HEK293T (cell line): ENCODE measurements at places on chromosomes 6 and 20.
A peak's percentile ranks its signal among the peaks of the same experiment; 100 is the strongest.

GRCh38 chr6:40900791-40901190 lies 138.2 kb downstream of the UNC5CL start:
- DNase-seq: no peak

DNA sequence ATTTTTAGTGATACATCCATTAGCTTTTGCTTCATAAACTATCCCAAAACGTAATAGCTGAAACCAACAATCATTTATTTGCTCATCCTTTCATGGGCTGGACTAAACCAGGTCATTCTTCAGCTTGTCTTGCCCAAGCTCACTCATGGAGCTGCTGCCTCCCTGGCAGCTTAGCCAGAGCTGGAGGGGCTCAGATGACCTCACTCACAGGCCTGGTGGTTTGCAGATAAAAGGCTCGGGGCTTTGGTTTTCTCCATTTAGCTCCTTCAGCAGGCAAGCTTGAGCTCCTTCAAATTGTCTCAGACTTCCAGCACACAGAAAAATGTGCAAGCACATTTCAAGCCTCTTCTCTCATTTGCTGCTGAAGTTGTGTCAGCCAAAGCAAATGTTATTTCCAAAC lies 139.1 kb downstream of the BTBD3 start:
- DNase-seq: no peak

DNA sequence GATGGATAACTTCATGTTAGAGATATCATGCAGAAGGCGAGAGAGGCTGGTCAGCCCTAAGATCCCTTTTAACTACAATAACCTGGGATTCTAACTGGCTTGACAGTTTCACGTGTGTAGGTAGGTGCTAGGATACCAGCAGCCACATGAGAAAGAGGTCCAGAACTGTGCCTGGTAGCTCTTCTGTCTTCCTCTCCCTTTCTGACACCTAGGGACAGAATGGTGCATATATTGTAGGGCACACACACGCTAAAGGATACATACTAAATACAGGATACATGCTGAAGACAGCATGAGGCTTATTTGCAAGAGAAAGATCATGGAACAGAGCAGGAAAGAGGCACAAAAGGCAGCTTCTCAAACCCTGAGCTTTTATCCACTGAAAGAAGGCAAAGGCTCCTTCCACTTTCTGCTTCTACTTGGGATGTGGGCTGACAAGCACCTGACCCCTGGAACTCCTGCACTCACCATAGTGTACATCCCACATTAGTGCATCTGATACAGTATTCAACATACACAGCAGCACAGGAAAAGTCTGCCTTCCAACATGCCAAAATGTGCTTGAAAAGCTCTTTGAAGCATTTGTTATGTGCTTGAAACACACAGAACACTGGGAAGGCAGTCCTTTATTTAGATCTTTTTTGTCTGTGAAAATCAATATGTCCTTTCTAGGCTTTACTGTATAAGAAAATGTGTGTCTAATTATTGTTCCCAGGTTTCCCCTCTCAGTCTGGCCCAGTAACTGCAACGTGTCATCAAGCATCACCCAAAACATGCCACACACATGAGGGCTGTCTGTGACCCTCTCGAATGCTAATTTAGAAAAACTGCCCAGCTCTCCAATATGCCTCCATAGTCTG lies 3.2 kb downstream of the SLC22A23 start:
- no peak for DNase-seq

DNA sequence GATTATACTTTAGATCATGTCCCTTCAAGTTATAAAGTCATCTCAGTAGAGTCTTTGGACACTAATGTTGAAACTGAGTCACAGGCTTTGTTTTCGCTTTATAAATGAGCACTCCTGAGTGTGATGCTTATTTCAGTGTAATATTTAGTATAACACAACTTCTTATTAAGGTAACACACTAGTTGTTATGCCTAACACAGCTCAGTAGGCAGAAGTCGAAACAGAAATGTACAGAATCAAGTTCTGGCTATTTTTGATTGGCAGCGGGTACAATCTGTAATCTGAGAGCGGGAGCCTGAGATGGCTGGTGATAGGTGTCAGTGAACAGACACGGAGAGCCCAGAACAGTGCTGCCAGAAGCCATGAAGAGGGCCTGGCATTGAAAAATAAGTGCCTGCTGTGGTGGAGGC lies 11.4 kb downstream of the HECA start:
- no peak for DNase-seq

DNA sequence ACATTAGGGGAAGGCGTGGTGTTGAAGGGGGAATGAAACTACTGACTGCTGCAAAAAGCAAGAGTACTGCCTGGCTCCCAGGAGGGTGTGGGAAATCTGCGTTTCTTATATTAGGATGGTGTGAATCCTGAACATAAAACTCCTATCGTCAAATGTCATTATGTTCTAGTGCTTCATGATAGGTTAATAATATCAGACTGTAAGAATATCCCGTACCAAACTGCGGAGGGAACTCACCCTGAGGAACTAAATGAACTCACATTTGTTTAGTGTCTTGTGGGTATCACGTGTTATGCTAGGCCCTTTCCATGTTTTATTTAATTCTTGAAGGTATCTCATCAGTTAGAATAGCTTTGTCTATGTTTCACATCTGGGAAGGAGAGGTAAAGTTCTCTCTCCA lies 610.7 kb downstream of the QKI start:
- DNase-seq: no peak

DNA sequence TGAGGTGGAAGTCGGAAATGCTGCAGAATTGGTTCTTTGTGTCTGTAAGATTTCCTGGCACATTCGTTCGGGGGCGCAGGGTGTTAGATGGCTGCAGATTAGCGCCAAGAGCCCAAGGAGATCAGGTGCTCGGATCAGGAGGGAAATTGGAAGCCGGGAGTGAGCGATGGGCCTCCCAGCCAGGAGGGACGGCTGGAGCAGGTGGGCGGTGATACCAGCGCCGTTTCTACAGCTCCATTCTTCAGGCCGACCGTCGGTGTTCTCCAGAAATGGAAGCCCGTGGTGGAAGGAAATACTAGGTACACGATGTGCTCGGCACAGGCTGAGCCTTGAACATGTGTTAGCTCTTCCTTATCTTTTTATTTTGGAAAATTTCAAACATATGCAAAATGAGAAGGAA lies 6.5 kb downstream of the SIRPA start:
- DNase-seq: no peak

GRCh38 chr6:124530926-124531325 lies 431.3 kb upstream of the RNF217 start:
- DNase-seq: no peak

DNA sequence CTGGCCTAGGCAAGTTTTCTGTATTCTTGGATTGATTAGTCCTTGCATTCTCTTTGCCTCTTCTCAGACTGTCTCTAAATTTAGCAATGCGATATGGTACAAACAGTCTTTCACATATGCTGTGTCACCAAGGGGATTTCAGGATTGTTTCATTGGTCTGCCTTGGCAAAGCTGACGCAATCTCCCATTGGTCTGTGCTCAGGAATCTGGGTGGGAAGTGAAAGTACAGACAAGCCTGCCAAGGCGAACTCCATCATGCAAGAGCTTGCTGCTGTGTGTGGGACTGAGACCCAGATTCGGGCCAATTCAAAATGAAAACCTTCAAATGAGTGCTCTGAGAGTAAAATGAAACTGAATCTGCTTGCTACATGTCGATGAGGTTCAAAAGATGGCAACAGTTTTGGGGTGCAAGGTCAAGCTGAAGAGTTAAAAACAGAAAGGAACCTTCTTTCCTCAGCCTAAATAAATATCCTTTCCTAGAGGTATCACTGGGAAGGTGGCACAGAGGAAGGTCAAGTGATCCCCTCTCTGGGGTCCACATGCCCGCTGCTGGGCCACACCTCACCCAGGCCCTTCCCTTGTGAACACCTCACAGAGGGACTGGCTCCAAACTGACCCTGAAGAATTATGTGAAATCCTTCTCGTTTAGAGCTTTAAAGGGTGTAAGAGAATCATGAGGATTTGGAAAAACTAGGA lies 198.8 kb upstream of the PREP start:
- no peak for DNase-seq

DNA sequence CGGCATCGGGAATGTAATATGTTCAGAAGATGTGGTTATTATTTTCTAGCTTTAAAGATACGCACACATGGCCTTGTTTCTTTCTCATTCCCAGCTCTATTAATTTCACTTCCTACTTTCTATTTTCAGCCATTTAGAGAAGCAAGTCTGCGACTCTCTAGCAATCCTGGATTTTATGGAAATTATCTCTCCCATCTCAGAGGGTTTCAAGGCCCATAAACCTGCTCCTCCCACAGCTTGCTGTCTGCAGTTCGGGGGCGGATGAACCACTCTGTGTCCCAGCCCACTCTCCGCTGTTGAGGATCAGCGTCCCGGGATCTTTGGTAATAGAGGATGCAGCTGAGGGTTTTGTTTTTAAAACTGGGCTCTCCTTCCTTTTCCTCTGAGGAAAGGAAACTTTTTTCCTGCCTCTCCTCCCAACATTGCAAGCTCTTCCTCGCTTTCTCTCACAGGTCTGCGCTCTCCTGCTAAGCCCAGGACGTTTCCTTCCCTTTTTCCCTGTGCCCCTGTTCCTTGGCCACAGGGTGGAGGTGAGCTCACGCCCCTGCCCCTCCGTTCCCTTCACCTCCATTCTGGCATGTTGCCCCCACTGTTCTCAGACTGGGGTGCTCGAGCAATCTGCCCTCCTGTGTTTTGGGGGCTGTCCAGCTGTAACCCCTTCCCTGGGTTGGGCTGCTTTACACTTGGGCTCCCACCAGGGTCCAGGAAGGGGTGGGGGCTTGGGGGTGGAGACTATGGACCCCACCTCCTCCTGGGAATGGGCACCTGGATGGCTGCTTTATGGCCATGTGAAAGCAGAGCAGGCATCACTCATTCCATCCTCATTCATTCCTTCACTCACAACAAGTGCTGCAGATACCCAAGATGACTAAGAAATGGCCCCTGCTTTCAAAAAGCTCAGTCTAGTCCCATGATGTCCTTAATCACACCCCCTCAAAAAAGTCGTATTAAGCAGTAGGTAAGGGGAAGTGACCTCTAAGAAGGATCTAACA lies 54.9 kb downstream of the ZBTB9 start:
- no peak for DNase-seq

GRCh38 chr6:45439861-45440388 lies 62.2 kb upstream of the SUPT3H start:
- no peak for DNase-seq

DNA sequence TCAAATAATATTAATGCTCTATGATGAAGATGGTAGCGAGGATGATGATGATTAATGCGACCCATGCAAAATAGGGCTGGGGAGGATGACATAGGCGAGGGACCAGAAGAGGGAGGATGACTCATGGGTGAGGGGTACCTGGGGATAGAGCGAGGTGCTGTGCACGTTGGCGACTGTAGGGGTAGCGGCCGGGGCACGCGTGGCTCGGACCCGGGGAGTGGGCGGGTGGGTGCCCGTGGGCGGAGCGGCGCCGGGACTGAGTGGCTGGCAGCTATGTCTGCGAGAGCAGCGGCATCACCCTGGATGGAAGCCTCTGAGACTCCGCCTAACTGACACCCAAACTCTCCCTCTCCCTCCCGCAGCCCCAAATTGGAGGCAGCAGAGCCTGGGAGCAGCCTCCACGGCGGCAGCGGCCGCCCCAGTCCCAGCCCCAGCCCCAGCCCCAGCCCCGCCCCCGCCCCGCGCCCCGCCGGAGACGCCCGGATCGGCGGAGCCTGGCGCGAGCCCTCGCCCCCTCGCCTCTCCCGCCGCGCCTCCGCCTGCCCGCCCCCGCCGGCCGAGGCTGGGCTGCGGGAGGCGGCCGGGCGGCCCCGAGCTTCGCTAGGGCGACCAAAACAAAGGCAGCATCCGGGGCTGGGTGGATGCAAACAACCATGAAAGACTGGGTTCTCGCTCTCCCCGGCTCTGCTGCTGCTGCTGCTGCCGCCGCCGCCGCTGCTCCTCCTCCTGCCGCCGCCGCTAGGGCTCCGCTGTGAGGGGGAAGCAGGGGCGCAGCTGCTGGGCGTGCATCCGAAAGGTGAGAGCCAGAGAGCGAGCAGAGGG lies at the start of gene RIMS1:
RIMS1 (plus strand) TSS at position 367 of the 822 bp plus-strand sequence. CDS start 474 bp downstream, outside the sequence.
- DNase-seq: peak; percentile 62

GRCh38 chr6:86856379-86856778 lies 80.9 kb upstream of the HTR1E start:
- no peak for DNase-seq

GRCh38 chr6:142781129-142781528 lies 163.8 kb downstream of the HIVEP2 start:
- DNase-seq: no peak

- no peak for DNase-seq
Measured at GRCh38 chr20:50346374-50347283, 156.0 kb downstream of the CEBPB start.

GRCh38 chr6:137868721-137869548 lies 1.9 kb downstream of the TNFAIP3 start:
- no peak for DNase-seq

DNA sequence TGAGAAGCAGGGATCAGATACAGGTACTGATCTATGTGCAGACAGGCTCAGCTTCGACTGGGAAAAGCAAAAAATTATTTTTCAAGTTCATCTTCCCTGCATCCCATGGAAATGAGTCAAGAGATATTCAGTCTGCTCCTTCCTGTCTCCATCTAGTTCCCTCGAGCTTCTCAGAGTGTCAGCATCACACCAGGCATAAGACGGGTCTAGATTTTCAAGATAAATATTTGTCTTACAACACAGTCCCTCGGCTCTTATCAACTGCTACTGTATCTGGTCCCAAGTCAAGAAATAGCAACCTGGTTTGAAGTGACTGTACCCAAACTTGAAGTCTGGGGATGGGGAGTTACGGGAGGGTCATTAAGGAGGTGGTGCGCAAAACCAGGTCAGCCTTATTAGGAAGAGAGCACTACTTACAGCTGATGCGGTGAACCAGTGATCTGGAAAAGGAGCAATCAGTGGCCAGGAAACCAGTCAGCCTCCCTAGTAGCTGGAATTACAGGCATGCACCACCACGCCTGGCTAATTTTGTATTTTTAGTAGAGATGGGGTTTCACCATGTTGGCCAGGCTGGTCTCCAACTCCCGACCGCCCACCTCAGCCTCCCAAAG lies 29.7 kb downstream of the ZMYND8 start:
- no peak for DNase-seq

DNA sequence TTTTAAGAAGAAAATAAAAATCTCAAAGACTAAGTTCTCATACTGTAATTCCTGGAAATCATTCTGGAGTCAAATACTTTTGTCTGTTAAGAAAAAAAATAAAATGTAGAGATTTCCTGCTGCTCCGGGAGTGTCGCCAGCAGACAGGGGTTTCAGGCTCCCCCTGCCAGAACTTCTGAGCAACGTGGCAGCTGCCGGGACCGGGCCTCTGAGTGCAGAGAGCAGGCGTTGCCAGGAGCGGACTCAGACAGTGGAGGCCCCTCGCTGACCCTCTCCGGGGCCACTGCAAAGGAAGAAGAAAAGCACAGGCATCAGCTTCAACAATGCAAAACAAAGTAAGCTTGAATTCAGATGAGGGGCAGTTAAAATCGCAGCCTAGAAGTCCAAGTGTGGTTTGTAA lies 95.5 kb downstream of the THBS2 start:
- DNase-seq: peak; percentile 6

- DNase-seq: no peak
Measured at GRCh38 chr20:50138479-50139393, 14.8 kb downstream of the PEDS1 start.

GRCh38 chr6:43809417-43810305 lies 39.6 kb downstream of the VEGFA start:
- DNase-seq: no peak
